Choroid plexus epithelial cell (primary cell): ENCODE measurements at places on chromosomes 6 and 20.

DNA sequence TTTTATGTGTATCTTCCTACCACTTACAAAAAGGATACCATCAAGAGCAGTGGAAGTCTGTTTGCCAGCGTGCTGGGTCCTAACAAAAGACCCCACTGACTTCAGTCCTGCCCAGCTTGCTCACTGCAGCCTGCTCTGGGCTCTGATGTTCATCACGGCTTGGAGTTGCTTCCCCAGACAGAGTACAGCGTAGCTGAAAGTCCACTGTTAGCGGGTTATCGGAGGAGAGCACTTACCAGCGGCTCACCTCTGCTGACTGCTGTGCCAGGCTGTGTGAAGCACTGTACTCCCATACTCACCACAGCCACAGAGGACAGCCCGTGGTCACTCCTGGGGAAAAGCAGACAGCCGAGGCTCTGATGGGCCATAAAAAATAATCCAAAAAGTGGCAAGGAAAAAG is 40.2 kb downstream of the CTCFL start:
- no peak for DNase-seq

GRCh38 chr6:139374357-139375225 is at the start of gene CITED2:
CITED2 (minus strand) TSS chr6:139374648; CDS start chr6:139373944, 704 bp downstream.
- peak; percentile 98 for DNase-seq

- no peak for DNase-seq
These were observed 276.4 kb upstream of the MOCS1 start for GRCh38 chr6:40210628-40211056.

GRCh38 chr6:19789100-19789803 is 47.9 kb upstream of the ID4 start:
- DNase-seq: no peak

GRCh38 chr6:45427726-45428125 is 50.0 kb upstream of the SUPT3H start:
- DNase-seq: no peak

DNA sequence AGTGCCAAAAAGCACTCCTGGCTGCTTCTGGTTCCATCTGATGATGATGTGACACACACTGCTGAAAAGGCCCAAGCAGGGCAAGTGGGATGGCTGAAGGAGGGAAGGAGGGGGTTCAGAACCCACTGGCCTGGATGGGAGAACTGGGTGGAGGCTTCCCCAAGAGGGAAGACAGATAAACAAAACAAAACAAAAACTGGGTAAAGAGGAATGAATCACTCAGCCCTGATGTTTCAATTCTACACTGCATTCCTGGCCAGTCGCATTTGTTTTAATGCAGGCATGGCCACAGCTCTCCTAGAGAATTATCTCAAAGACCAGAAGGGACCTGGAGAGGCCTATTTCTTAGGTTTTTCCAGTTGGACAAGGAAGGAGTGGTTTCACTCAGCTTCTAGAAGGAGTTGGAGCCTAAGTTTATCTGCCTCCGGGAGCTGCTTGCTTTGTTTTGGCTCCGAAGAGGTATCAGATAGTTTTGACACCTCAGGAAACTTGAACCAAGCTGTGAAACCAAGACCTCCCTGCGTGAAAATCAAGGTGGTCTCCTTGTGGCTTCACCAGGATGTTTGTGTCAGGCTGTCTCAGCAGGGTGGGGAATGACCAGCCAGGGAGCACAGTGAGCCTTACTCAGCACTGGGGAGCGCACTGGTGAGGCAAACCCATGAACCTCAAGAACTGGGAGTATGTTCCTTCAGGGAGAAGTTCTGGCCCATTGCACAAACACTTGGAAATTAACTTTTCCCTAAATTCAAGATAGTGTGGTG is 16.1 kb downstream of the TTPAL start:
- DNase-seq: peak; percentile 77

GRCh38 chr6:169723991-169724493 is 258 bp downstream of the PHF10 start:
- DNase-seq: peak; percentile 20

DNA sequence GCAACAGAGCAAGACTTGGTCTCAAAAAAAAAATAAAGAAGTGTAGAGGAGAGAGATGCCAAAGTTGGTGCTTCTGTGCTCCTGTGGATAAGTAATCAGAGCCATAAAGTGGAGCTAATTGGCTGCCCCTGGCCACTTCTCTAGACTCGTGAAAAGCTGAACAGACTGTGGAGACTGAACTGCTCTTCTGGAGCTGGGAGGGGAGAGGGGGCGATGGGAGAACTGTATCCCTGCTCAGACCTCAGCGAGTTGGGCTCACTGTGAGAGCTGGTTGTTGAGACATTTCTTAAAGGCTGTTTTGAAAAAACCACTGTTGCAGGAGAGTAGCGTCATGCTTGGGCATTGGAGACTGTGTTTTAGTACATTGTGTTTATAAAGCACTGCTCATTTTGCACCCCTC is 125.7 kb downstream of the TCP11 start:
- DNase-seq: no peak

GRCh38 chr20:20737158-20737557 is 24.7 kb upstream of the RALGAPA2 start:
- no peak for DNase-seq

GRCh38 chr6:170031684-170032121 is 259.2 kb downstream of the DLL1 start:
- no peak for DNase-seq

DNA sequence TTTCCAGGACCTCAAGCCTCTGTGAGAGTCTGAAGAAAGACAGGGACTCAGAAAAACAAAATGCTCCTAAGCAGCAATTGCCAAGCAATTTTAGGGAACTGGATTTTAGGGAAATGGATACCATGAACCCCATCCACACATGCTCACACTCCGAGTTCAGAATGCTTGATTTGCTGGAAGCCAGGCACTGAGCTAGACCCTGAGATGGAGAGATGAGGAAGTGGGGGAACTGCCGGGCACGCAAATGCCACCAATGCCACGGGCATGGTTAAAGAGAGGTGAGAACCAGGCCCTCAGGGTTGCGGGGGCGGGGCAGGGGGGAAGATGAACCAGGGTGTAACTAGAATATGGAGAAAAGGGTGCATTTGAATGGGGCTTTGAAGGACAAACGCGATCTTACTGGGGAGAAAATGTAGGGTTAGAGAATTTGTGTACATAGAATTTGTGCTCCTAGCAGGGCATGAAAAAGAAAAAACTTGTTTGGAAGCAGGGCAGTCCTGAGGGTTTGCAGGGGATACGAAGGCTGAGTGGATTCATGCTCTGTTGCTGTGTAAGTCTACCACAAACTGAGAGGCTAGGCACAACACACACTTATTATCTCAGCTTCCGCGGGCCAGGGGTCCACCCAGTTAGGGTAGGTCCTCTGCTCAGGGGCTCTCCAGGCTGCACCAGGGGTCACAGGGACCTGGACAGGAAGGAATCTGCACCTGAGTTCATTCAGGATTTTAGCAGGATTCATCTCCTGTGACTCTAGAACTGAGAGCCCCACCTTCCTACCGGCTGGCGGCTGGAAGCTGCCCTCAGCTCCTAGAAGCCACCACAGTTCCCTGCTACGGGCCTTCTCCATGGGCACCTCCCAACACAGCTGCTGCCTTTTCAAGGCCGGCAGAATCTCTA is 108.0 kb downstream of the SNX5 start:
- no peak for DNase-seq

DNA sequence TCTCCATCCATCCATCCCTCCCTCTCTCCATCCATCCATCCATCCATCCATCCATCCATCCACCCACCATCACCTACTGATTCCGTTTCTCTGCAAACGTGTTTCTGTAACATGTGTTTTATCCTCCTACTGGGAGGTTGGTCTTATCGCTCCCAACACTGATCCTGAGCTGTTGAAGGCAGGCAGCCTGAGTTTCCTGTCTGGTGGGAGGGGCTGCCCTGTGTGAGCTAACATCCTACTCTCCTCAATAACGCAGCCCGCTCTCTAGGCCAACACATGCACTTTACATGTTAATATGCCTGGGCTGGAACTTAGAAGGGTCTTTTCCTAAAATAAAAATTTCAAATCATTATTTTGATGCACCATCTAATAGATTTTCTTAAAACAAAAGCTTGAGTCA is 126.5 kb downstream of the WDR27 start:
- no peak for DNase-seq

GRCh38 chr6:17045581-17046322 is 56.1 kb upstream of the STMND1 start:
- DNase-seq: peak; percentile 74

GRCh38 chr20:61178551-61179071 is 73.5 kb upstream of the CDH4 start:
- no peak for DNase-seq

- DNase-seq: peak; percentile 74
These were observed 80.2 kb upstream of the RNF217 start for GRCh38 chr6:124881898-124882578.

DNA sequence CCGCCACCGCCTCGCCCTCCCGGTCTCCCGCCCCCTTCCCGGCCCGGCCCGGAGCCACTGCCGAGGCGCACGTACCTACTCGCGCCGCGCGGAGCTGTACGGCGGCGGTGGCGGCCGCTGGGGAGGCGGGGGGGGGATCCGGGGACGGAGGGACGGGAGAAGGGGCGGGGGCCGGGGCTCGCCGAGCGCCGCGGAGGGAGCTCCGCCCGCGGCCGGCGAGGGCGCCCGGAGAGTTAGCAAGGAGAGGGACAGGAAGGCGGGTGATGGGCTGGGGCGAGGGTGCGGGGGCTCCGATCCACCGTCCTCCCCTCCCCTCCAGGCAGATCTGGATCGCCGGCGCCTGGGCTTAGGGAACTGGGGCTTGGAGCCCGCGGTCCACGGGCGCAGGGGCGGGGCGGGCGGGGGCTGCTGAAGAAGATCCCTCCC is 548 bp upstream of the TMEM74B start:
- DNase-seq: no peak

- no peak for DNase-seq
These were observed 334.1 kb downstream of the BCKDHB start for GRCh38 chr6:80440496-80441115.

DNA sequence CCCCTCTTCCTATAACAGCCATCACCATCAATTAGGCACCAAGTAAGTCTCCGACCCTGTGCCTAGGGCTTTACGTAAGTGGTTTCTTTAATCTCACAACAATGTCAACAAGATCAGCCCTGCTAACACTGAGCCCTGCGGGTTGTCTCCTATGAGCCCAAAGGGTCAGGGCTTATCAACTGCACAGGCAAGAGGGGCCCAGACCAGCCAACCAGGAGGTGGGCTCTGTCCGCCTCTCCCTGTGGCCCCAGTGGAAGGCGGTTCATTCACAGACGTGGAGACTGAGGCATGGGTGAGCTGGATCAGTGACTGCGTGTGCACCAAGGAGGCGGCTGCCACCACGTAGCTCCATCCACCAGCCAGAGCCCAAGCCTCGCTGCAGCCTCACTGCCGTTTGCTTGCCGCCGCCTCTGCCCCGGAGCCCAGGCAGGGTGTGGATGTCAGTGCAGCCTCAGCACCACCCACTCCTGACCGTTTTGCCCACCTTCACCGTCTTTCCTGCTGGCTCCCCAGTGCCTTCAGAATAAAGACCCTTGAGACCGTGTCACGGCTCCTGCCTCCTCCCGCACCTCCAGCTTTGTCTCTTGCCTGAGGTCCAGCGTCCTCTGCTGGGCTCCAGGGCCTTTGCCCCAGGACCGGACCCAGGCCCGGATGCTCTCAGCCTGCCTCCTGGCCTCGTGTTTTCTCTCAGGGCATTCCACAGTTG is 78.7 kb downstream of the DLL1 start:
- no peak for DNase-seq

DNA sequence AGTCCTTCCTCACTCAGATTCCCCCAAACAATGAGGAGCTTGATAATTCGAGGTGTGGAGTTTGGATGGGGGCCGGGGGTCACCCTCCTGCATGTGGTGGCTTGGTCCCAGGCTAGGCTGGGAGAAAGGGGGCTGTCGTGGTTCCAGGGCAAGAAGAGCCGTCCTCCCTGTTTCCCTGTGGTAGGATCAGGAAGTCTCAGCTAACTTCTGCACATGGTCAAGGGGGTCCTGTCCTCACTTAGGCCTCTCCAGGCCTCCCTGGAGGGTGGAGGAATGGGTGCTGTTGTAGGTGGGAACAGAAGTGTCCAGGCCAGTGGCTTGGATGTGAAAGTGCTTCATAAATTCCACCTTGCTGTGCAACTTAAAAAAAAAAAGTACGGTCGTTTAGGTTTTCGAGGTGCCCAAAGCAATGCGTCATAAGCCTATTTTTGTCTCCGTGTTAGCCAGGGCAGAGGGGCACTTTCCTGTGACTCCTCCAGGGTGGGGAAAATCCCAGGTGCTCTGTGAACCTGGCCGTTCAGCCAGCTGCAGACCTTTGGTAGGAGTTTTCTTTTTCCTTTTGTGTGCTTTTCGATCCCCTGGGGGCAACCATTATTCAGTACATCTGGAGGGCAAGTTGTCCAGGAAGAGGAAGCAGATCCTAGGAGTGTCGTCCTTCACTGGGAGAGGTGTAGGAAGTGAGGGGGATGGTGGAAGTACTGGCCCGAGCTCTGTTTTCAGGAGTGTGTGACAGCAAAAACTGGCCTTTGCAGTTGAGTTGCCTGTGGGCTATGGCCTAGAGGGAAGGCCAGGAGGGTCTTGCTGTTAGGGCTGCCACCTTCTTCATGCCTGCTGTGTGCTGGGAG is 9.6 kb downstream of the IGF2R start:
- DNase-seq: no peak

DNA sequence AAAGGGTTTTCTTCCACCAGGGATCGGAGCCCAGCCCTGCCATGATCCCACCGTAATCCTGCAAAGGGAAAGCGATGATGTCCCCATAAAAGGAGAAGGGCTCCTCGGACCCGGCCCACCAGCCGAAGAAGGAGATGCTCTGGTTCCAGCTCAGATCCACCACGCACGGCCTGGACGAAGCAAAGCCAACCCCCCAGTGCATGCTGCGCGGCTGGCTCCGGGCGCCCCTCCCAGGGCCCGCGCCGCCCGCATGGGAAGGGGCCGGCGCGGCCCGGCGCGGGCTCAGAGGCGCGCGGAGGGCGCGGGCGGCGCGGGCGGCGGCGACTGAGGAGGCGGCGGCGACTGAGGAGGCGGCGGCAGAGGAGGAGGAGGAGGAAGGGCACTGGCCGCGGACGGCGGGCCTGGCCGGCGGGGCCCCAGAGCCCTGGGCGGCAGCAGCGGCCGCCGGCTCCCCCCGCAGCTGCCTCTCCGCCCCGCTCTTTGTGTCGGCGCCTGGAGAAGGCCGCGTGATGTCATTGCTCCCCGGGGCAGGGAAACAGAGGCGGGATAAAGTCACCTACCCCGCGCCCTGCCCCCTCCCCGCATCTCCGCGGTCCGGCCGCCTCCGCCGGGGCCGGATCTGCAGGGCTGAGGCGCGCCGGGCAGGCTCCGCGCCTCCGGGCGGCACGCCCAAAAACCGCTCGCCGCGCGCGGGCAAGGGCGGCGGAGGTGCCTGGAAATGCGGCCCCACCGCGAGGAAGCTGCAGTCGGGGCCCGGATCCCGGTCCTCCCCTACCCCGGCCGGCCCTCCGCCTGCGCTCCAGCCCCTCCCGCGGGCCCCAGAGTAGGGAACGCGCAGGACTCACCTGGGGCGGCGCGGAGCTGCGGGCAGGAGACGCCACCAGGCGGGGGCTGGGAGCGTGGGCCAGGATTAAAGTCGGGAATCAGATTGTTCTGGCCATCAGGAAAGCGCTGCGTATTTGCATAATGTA is at the start of gene FAXC:
Gene FAXC (minus strand): TSS at position 504 of the 971 bp plus-strand sequence. CDS start 302 bp downstream, at position 202.
- DNase-seq: peak; percentile 21

DNA sequence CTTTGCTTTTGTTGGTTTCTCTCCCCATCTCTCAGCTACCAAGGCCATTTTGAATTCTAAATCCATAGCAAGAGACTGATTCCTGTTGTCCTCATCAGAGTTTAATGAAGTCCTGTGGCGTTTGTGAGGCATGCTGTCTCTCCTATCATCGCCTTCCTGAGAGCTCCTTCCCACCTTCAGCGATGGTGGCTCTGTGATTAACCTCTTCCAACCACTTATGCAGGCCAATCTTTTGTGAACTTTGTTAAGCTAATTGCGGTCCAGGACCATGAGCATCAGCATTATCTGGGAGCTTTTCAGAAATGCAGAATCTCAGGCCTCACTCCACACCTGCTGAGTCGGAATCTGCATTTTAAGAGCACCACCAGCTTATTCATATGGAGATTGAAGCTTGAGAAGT is 272.5 kb upstream of the CDYL start:
- DNase-seq: no peak
